ENCODE measurements at places on chromosomes 7 and 10. TPM values are rescaled to one million over a fixed set of nuclear protein-coding genes. Genes with fewer than 3 reads are reported as not detected.

GRCh38 chr7:6614953-6615722, at the start of gene ZNF853:
Gene ZNF853, plus strand, starts transcription at chr7:6615610. Its CDS starts 565 bp downstream, at chr7:6616175.
- DNase-seq = no peak

- peak; percentile 96 for DNase-seq
Observed at GRCh38 chr7:100428199-100428966, at the start of gene ZCWPW1. Gene ZCWPW1, minus strand, starts transcription at chr7:100428703. Its CDS starts 8,054 bp downstream, at chr7:100420649.

DNA sequence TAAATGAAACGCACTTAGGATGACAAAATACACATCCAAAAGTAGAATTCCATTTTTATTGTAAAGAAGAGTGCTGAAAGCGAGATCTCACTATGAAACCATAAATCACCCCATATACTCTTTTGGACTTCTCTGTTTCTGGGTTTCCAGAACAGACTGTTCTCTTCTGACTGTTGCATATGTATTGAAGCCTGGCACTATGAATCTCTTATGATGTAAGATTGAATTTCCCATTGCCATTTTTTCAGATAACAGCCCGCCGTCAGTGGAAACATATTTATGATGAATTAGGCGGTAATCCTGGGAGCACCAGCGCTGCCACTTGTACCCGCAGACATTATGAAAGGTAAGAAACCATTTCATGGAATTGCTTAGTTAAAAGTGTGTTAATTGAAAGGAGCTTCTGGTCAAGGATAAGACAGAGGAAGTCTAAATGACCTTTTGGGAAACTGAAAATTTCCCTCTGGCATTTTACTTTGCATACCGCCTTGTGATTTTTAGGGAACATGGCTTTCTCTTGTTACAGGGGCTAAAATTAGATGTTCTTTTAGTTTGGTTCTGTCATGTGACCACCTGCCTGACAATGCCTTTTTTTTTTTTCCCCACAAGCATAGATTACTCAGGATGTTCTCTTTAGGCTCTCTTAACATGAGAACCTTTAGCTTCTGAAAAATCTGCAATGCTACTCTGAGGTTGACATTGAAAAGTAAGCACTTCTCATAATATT, 168.1 kb downstream of the ARID5B start:
- no peak for DNase-seq

GRCh38 chr7:141317033-141317585, 234.1 kb upstream of the AGK start:
- DNase-seq = no peak

GRCh38 chr10:114470956-114471905, 66.9 kb upstream of the AFAP1L2 start:
- peak; percentile 62 for DNase-seq

- no peak for DNase-seq
Observed at GRCh38 chr7:129045682-129046081, 9.2 kb downstream of the TNPO3 start.

DNA sequence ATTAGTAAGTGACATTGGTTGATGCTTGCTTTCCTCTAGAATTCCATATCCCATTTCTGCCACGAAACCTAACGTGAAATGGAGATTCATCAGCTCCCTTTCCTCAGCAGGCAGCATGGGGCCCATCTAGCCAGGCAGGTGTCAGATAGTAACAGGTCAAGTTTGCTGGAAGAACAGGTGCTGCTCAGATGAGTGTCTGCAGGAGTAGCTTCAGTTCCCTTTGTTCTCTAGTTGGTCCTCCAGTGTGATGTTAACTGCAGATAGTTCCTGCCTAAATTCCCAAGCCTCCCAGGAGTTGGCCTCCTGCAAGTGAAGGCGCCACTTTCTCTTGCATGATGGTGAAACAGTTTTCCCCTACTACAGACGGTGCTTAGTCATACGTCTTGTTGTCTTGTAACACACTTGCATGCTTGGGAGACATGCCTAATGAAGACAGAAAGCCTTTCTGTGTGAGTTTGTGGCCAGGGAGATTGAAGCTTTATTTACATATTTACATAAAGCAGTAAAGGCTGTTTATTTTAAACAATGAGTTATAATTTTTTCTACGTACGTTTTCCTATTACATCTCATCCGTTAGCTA, 175.4 kb downstream of the CHN2 start:
- no peak for DNase-seq

NPFFR1 gene
- total RNA-seq = not detected

DGKI gene
- 0.40 TPM for total RNA-seq

FBXO24 gene
- total RNA-seq = 1.3 TPM

NUTM2E gene
- not detected for total RNA-seq

All from NCI-H460 (cell line).